Activated T-cell treated with anti-CD3 and anti-CD28 coated beads for 4 hours (primary cell): ENCODE measurements at places on chromosomes 4 and X.

- no peak for DNase-seq
Measured at GRCh38 chrX:96183843-96184242, 500.8 kb upstream of the DIAPH2 start.

- no peak for DNase-seq
Measured at GRCh38 chr4:153209410-153209809, 5.2 kb downstream of the TRIM2 start.

GRCh38 chr4:177573507-177573906 is 131.3 kb upstream of the AGA start:
- no peak for DNase-seq

- DNase-seq, result no peak
Measured at GRCh38 chrX:105706041-105706440, 116.3 kb upstream of the NRK start.

- DNase-seq, result no peak
Measured at GRCh38 chr4:40232610-40233009, 35.8 kb downstream of the RHOH start.
